Activated CD4-positive, alpha-beta T cell treated with anti-CD3 and anti-CD28 coated beads, Interleukin-2, Interleukin-4, amounts not matched to agents 100 ng/mL and 50 ng/mL, durations not matched to agents 16 hours and 8 hours (primary cell): ENCODE measurements at places on chromosomes 7 and 10.

- no peak for DNase-seq
Measured at GRCh38 chr7:75743455-75743859, 4.7 kb upstream of the HIP1 start.

GRCh38 chr10:72692994-72693781 lies 1.2 kb downstream of the MCU start:
- no peak for DNase-seq

DNA sequence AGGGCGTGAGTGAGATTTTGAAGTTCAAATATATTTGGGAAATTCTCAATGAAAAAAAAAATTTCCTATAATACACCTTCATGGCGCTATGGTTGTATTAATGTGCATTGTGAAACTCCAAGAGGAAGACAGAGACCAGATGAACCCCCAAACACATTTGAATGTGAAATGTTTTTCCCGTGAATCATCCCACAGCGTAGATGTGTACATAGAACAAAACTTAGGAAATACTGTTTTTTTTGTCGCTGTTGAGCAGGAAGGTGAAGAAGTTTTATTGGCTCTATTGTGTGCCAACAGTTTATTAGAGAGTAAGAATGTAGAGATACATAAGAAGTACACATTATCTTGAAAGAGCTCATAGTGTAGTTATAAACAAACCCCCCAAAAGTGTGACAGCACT lies 134.0 kb downstream of the KCND2 start:
- DNase-seq: no peak

GRCh38 chr7:70505468-70505867 lies 626.5 kb upstream of the GALNT17 start:
- no peak for DNase-seq

DNA sequence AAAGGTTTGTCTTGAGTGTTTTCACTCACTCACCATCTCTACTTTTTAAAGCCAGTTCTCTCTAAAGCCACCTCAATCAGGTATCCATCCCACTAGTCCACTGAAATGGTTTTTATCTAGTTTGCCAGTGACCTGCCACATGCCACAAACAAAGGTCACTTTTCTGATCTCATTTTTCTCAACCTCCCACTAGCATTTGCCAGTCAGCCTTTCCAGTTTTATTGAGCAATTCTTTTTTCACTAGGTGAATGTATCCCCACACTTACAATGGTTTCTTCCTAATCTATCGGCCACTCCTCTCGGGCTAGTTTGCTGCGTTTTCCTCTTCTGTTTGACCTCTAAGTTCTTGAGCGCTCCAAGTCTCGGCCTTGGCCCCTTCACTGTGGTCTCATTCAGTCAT lies 44.9 kb upstream of the ARL4A start:
- no peak for DNase-seq

GRCh38 chr7:145143685-145144084 lies 307.8 kb upstream of the TPK1 start:
- no peak for DNase-seq

GRCh38 chr7:636396-636795 lies 90.1 kb upstream of the DNAAF5 start:
- DNase-seq: no peak

- no peak for DNase-seq
Measured at GRCh38 chr7:108974641-108975040, 405.0 kb downstream of the DNAJB9 start.

DNA sequence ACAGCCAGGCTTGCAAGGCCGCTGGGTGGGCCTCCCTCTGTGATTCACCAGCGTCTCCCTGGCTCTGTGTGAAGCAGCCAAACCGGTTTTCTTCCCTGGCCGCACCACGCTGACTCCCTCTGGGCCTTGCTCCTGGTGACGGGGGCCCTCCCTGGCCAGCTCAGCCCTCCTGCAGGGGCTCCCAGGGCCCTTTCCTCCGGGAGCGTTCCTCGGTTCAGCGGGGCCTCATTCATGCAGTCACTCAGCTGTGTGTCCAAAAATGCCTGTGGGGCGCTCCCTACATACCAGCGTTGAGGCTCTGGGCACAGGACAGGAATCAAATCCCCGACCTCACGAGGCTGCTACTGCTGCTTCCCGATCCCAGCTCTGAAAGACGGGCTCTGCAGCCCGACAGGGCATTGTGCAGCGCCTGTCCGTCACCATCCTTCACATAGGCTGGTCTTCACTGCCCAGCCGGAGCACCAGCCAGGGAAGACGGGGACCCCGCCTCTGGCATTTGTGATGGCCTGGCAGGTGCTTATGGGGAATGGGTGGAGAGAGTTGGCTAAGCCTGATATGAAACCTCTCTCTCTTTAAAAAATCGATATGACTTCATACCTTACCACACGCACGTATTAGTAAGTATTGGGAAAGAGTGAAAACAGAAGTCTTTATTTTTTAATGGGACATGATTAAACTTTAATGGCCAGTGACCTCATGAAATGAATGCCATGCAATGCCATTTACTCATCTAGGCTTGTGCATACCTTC lies 110.0 kb upstream of the SHH start:
- no peak for DNase-seq

DNA sequence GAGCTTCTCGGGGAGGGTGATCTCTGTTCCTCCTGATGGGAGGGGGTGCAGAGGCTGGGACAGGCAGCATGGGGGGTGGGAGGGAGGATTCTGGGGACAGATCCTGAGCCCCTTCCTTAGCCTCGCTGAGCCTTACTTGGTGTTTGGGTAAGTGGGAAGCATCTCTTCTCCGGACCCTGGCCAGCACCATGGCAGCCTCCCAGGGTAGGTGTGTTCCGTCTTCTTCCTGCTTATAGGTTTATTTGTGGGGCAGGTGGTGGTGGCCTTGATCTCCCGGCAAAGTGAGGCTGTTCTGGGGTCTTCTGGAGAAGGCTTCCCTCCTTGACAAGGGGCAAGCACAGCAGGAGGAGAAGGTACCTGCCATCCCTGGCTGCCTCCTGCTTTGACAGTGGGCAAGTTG lies 226.9 kb downstream of the GLRX3 start:
- no peak for DNase-seq
